ENCODE measurements at places on chromosomes 4 and X.

DNA sequence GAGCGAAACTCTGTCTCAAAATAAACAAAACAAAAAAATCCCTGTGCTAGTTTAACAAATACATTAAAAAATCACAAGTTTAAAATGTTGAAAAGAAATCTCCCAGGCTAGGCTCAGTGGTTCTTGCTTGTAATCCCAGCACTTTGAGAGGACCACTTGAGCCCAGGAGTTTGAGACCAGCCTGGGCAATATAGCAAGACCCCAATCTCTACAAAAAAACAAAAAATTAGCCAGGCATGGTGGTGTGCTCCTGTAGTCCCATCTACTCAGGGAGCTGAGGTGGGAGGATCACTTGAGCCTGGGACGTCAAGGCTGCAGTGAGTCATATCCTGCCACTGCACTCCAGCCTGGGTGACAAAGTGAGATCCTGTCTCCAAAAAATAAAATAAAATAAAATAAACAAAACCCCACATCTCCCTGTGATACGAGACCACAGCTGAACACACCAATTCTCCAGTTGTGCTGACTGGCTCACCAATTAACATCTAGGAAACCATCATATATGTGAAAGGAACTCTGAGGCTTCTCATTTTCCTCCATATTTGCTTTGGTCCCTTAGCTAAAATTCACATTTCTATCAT is 7.3 kb downstream of the RPS4X start:
- DNase-seq, result no peak

DNA sequence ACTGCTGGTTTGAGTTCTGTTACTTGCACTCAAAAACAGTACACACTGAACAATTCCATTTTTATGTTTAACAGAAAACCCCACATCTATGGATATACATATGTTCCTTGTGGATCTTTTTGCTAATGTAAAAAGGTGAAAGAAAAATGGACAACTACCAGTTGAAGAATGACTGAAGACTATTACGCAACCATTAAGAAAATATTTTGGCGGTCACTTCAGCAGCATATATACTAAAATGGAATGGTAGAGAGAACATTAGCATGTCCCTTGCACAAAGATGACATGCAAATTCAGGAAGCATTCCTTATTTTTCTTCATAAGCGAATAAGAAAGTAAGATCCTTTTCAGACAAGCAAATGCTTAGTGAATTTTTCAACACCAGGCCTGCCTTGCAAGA is 84.6 kb upstream of the FMR1 start:
- DNase-seq, result no peak

DNA sequence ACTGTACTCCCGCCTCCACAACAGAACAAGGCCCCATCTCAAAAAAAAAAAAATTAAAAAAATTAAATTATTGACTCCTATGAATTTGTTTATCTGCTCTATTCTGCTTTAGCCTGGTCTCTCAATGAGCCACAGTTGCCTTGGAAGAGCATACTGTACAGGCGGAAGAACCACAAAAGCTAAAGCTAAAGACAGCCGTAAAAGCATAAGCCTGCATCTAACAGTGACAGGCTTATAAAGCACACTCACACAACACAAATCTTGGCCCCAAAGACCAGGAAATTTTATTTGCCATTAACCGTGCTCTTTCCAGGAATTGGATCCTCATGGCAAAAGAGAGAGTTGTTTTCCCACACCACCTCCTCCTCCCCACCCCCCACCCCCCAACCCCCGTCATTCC is 53.5 kb upstream of the KLF3 start:
- no peak for DNase-seq

DNA sequence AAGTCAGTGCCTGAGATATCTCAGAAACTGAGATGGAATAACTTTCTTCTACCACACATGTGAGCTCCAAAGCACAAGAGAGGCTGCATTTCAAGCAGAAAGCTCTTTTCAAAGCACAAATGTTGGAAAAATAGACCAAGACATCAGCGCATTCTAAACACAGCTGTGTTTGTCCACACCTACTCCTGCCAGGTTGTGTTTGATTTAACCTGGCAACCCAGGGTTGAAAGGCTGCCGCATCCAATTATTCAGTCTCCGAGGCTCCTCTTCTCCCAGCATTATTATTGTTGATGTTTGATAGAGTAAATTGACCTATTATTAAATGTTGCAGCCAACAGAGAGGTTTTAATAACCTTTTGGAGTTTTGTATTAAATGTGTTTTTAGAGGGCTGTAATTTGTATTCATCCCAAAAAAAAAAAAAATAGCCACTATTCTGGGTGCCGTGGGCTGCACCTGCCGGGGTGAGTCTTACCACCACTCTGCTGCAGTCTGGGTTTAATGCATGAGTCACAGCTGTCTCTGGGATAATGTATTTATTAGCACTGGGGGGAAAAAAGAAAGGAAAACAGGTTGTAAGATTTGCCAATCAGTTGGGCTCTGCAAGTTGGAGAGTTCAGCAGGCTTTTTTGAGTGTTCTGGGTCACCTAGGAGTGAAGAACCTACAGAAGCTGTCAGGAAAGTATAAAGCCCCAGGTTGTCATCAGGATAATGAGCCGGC is 105.2 kb upstream of the NOCT start:
- no peak for DNase-seq

DNA sequence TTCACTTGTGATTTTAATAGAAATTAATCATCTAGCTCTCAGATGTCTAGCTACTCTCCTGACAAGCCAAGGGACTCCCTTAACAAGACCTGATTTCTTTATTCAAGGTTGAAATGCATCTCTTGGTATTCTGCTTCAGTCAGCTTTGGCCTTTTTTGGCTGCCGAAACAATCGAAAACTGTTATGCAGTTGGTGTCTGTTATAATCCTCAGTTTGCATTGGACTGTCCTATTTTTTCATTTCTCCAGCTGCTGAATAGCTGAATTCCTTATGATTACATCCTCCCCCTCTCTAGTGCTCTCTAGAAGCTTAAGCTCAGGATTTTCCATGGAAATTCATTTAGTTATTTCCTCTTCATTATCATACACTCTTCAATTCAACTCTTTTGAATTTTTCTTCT is 177.2 kb downstream of the TRIML1 start:
- no peak for DNase-seq

- no peak for DNase-seq
These were observed 106.3 kb upstream of the EOLA2 start for GRCh38 chrX:150044556-150044955.

- DNase-seq, result peak; percentile 49
These were observed 16.0 kb upstream of the UVSSA start for GRCh38 chr4:1330761-1331590.

- no peak for DNase-seq
These were observed 13.7 kb downstream of the ATP5ME start for GRCh38 chr4:660401-660800.

DNA sequence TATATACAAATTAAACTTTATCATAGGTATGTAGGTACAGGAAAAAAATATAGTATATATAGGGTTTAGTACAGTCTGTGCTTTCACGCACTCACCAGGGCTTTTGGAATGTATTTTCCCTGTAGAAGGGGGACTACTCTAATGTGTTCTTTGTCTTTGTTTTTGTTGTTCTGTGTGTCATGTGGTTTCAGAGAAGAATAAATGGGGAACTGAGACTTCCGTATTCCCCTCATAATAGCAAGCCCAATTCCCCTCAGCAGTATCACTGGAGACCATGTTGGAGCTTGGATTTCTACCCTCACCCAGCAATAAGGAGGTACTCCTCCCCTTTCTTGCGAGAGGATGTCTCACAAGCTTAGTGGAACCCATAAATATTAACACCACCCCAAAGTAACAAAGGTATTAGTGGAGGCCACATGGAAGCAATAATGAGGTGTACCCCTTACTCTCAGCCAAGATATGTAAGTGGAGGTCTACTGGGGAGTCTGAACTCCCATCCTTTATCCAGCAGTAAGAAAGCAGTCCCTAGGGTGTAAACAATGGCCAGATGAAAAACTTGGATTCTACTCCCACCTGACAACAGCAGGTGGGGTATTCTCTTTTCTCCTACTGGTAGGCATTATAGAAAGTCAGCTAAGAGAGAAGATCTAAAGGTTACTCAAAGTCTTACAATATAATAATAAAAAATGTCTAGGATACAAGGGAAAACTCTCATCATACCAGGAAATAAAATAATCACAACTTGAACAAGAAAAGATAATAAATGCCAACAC is 805.4 kb upstream of the GALNTL6 start:
- DNase-seq, result no peak

DNA sequence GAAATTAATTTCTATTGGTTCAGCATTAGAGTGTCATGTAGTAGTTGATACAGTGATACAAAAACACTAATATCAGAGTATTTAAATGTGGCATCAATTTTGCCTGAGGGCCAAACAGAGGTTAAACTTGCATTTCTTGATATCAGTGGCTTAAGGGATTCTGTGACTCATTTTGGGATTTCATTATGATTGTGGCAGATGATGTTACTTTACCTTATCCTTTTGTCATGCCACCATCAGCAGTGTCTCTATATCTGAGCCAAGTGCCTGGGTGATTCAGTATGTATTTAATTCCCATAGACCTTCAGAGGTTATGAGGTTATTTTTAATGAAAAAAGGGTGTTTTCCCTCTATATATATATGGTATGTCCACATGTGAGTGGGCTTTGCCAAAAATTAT is 582.9 kb downstream of the ADGRL3 start:
- DNase-seq, result no peak

- no peak for DNase-seq
These were observed 110.6 kb downstream of the NEXMIF start for GRCh38 chrX:74814681-74815080.

- DNase-seq, result no peak
These were observed 64.2 kb upstream of the BEND4 start for GRCh38 chr4:42216664-42217063.

DNA sequence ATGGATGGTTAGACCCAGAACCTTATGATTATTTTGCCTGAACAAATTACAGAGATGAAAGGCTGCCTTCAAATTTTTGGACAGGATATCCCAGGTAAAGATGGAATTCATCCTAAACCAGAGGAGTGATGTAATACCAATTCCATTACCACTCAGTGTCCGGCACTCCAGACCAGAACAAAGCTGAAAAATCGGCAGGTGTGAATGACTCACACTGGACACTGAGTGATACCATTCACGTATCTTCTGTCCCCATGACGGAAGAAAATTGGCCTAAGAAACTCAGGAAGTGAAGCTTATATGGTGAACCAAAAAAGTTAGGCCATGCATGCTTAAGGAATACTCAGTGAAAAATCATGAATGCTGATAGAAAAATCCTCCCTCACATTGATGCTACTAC is 34.5 kb downstream of the PALLD start:
- no peak for DNase-seq

DNA sequence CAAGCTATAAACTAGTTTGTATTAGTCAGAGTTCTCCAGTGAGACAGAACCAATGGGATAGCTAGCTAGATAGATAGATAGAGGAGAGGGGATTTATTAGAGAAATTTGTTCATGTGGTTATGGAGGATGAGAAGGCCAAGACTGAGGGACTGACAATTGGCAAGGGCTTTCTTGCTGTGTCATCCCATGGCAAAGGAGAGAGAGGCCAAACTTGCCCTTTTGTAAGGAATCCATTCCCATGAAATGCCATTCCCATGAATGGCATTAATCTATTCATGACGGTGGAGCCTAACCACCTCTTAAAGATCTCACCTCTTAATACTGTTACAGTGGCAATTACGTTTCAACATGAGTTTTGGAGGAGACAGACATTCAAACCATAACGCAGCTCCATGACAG is 58.1 kb downstream of the LINC00632 start:
- DNase-seq, result no peak

DNA sequence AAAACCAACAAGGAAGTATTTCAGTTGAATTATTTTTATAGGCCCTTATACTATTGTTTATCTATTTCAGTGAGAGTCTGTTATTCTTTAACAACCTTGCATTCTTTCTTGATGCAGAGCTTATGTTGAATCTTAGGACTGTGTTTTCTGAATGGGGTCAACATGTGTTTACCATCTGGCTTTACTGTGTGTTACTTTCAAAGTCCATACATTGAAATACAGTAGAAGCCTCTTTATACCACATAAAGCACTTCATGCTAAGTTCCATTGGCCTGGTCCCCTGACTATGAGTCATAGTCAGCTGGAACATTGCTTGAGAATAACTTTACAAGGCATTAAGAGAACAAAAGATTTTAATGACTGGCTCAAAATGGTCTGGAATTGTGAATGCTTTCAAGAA is 152.6 kb downstream of the GASK1B start:
- no peak for DNase-seq

DNA sequence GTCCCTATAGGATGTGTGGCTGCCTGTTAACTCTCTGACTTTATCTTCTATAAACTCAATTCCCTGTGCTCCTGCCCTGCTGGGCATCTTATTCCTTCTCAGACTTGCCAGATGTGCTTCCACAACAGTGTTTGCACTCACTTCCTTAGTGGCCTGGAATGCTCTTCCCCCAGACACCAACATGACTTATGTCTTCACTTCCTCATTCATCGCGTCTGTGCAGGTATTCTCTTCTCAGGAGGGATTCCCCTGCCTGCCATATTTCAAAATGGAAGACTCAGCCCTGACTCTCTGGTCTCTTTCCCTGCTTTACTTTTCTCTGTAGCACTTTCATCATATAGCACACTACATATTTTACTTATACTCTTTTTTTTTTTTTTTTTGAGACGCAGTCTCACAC is 344.0 kb downstream of the CENPC start:
- DNase-seq, result no peak

- DNase-seq, result no peak
These were observed 149.6 kb downstream of the INPP4B start for GRCh38 chr4:142696334-142697122.

DNA sequence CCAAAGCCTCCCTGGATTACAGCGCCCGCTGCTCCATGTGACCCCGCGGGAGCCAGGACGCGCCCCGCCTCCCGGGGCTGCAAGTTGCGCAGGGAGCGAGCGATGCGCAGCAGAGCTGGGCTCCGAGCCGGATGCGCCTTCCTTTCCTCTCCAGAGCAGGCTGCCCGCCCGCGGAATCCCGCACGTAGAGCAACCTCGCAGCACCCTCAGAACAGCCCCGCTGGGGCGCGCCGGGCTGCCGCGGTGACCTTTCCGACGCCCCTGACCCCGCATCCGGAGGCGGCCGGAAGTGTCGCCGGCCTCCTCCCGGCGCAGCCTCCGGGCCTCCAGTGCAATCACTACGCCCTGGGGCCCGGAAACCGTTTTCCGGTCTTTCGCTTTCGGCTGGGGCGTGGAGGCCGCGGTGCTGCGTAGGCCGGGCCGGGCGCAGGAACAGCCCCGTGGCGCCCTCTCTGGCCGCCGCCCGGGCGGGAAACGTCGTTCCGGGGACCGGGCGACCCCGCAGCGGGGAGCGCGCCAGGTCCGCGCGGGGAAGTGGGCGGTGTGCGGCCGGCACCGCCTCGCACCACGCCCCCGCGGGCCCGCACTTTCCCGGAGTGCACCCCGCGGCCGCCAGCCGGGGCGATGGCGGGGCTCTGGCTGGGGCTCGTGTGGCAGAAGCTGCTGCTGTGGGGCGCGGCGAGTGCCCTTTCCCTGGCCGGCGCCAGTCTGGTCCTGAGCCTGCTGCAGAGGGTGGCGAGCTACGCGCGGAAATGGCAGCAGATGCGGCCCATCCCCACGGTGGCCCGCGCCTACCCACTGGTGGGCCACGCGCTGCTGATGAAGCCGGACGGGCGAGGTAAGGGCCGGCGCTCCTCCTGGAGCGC is at the start of gene CYP4V2:
CYP4V2 (plus strand) TSS at position 368 of the 866 bp plus-strand sequence; CDS start at position 625, 257 bp downstream.
- DNase-seq, result peak; percentile 79

- no peak for DNase-seq
These were observed 58.2 kb downstream of the ARSJ start for GRCh38 chr4:113921089-113921794.

- DNase-seq, result no peak
These were observed 152.2 kb downstream of the SH3KBP1 start for GRCh38 chrX:19735244-19735643.

Data from stimulated activated CD4-positive, alpha-beta T cell treated with anti-CD3 and anti-CD28 coated beads, Interleukin-2, amount 100 ng/mL, for 48 hours (primary cell).